IPS DF 19.7 (cell line): ENCODE measurements at places on chromosomes 1 and 21.

DNA sequence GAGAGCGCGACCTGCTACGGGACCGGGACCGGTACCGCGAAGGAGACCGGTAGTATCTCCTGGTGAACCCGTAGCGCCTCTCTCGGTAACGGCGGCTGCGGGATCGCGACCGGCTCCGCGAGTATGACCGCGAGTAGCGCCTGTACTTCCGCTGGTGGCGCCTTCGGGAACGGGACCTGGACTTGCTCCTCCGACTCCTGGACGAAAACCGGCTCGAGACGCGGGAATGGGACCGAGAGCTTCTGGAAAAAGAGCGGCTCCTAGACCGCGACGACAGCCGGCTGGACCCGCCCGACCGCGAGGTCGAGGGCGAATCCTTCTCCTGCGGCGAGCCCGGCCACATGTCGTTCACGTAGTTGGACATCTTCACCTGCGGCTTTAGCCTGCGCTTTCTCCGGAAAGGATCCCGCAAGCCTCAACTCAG lies 642 bp downstream of the RSRP1 start:
- DNase-seq = no peak

GRCh38 chr1:219075121-219075879 lies 98.4 kb upstream of the LYPLAL1 start:
- DNase-seq = no peak

DNA sequence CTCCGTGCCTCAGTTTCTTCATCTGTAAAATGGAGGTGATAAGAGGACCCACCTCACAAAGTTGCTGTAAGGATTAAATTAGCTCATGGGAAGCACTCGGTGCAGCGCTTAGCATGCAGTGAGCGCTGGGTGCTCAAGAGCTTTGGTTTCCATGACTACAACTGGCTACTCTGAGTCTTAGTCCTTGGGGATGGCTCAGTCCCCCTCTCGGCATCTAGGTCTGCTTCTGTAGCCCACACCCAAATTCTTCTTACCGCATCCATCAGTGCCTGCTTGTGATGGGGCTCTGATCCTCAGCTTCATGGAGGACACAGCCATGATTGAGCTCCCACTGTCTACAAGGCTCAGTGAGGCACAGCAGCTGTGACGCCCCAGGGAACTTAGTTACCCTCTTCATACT lies 159.0 kb downstream of the ACTL8 start:
- no peak for DNase-seq

- DNase-seq = no peak
These were observed 67.9 kb upstream of the PPM1J start for GRCh38 chr1:112783059-112783458.

- DNase-seq = no peak
These were observed 10.7 kb downstream of the YBX1 start for GRCh38 chr1:42692911-42693310.

- DNase-seq = no peak
These were observed 5.4 kb downstream of the PSEN2 start for GRCh38 chr1:226875641-226876295.

DNA sequence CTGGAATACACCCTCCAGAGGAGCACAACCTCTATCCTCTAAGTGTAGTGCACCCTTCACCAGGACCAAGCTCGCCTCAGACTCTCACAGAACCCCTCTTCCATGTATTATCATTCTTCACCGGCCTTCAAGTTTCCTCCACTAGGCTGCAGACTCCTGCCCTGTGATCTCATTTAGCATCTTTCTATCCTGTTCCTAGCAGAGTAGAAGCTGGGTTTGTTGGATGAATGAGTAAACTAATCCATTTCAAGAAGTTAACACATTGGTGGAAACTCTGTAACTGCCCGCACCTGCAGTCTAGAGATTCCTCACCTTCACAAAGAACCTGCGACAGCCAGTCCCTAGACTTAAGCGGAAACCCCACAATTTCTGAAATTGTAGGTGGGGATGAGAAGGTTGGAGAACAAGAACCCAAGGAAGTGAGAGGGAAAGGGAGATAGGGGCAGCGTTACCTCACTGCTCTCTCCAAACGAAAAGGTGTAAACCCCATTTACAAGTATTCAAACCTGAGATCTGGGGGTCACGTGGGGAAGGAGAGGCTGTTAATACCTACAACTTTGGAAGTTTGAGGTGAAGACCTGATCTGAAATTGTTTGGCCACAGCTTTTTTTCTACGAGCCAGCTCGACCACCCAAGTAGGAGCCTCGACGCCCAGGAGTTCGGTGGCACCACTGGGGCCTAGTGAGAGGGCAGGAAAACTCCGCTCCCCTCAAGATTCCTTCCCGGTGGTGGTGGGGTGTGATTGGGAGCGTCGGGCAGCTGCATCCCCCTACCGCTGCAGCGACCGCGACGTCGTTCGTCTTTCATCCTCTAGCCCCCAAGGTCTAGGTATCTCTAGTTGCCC lies 1.2 kb downstream of the PTPN14 start:
- no peak for DNase-seq

- DNase-seq = no peak
These were observed 709 bp downstream of the NECTIN4 start for GRCh38 chr1:161088587-161089110.

GRCh38 chr1:208159555-208160258 lies 84.5 kb downstream of the PLXNA2 start:
- DNase-seq = no peak

DNA sequence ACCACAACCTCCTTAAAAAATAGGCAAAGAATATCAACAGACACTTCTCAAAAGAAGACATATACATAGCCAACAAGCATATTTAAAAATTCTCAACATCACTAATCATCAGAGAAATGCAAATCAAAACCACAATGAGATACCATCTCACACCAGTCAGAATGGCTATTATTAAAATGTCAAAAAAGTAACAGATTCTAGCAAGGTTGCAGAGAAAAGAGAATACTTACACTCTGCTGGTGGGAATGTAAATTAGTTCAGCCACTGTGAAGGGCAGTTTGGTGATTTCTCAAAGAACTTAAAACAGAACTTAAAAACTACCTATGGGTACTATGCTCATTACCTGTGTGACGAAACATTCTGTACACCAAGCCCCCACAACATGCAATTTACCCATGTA lies 20.7 kb downstream of the CD1B start:
- no peak for DNase-seq

GRCh38 chr1:69744381-69744780 lies 176.7 kb downstream of the LRRC7 start:
- no peak for DNase-seq

DNA sequence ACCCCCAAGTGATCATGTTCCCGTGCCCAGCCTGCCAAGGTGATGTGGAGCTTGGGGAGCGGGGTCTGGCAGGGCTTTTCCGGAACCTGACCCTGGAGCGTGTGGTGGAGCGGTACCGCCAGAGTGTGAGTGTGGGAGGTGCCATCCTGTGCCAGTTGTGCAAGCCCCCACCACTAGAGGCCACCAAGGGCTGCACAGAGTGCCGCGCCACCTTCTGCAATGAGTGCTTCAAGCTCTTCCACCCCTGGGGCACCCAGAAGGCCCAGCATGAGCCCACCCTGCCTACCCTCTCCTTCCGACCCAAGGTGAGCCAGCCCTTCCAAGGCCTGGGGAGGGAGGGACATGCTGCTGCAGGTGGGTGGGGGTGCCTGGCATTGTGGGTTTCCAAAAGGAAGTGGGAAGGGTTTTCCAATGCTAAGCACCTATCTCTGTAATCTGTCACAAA lies 2.3 kb downstream of the TRIM46 start:
- DNase-seq = no peak

- no peak for DNase-seq
These were observed 1.5 kb upstream of the GPR137B start for GRCh38 chr1:236140705-236141446.

DNA sequence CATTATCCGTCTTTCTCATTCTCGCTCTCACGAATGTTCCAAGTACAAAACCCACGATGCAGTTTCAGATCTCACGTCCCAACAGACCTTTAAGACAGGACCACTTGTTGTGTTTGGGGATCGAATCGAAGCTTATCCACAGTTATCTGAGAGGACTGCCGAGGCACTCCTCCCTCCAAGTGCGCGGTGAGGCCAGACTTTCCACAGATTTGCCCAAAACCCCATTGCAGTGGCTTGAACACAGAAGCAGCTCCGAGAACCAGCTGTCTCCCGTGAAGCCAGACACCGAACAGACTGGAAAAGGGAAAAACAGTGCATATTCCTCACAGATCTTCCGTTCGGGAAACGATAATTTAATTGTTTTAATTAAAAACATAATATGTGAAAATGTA lies 46.5 kb upstream of the COL6A2 start:
- DNase-seq = no peak

GRCh38 chr1:3926956-3927355 lies 26.9 kb upstream of the C1orf174 start:
- no peak for DNase-seq

DNA sequence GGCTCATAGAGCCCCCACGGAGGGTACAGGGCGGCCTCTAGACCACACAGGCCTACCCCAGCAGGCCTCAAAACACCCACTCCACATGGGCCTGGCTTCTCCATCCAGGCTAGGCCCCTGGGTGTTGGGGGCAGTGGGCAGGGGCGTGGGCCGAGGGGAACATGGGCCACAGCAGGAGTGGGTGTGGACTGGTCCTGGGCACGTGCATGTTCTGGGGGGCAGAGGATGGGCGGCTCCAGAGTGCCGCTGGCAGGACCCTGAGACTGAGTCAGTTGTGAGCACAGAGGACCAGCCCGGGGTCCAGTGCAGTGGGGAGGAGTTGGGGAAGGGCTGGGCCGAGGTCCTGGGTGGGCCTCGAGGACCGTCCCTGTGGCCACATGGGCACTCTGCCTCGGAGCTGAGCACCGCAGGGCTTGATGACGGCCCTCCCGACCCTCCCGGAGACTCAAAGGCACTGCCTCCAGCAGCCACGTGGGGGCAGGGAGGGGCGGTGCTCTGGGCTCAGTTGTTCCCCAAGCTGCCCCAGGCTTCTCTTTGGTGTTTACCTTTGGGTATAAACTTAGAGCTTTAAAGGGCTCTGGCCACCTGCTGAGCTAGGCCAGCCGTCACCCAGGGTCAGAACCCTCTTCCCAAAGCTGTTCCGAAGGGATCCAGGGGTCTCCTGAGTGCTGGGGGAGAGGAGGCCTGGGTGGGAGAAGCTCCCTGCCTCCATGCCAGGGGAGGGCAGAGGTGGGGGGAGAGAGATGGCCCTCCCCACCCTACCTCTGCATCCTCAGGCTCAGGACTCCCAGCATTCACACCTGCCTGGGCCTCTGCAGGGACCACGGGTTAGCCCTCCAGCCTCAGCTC lies 79.9 kb downstream of the MORN1 start:
- DNase-seq = peak; percentile 47

DNA sequence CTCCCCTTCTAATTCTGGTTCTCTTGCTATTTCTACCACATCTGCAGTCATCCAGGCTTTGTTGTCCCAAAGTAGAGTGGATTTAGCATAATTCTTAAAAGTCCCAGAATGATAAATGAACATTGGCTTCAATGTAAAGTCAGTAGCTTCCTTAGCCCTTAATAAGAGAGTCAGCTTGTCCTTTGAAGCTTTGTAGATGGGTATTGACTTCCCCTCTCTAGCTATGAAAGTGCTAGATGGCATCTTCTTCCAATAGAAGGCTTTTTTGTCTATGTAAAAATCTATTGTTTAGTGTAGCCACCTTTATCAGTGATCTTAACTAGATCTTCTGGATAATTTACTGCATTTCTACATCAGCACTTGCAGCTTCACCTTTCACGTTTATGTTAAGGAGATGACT lies 181.4 kb upstream of the B3GALT2 start:
- no peak for DNase-seq

- no peak for DNase-seq
These were observed 73.3 kb downstream of the PLPP3 start for GRCh38 chr1:56505792-56506743.

GRCh38 chr1:214557952-214558735 lies 6.7 kb upstream of the PTPN14 start:
- DNase-seq = no peak

- no peak for DNase-seq
These were observed 84.4 kb downstream of the CD247 start for GRCh38 chr1:167433884-167434283.

DNA sequence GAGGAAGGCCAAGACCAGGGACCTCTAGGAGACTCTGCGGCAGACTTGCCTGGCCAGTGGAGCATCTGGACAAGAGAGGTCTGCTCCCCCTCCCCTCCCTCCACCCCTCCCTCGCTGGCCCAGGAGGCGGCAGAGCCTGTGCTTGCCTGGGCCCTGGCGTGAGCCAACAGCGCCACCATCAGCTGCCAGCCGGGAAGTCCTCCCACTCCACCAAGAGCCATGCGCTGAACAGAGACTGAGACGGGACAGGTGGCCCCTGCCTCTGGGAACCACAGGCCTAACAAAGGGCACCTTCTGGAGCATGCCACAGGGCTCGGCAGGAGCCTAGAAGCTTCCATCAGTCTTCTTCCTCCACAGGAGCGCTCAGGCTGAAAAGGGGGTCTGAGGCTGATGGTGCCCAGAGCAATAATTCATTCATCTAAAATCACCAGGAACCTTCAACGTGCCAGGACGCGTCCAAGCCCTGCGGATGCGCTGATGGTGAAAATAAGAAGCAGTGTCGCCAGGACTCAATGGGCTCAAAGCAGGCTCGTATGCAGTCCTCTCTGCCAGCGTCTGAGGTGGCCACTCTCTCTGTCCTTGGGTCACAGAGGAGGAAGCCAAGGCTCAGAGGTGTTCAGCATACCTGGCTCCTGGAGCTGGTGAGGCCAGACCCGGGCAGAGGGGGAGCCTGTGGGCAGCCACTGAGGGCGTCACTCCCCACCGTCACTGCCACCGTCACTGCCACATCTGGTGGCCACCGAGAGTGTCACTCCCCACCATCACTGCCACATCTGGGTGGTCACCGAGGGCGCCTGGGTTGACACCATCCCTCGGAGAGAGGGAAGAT lies 161.2 kb downstream of the NPHP4 start:
- DNase-seq = peak; percentile 80

DNA sequence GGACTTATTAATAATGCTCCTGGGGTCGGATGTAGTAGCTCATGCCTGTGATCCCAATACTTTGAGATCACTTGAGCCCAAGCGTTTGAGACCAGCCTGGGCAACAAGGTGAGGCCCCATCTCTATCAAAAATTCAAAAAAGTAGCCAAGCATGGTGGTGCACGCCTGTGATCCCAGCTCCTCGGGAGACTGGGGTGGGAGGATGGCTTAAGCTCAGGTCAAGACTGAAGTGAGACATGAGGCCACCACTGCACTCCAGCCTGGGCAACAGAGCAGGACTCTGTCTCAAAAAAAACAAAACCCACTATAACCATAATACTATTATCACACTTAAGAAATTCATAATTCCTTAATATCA lies 1.6 kb upstream of the DEGS1 start:
- no peak for DNase-seq

DNA sequence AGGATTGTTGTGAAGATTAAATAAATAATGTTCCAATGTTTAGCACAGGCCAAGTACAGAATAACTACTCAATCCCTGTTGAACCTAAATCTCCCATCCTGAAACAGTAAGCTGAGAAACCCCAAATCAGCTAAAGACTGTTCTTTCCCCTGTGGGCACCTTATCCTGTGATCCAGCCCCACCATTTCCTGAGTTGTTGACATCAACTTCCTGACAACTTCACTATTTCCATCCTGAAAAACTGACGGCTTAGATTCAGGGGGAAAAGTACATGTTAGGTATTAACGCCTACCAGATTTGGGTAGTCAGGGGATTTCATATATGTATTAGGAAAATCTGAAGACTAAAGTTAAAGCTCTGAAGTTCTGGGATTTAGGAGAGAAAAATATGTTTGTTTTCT lies 51.7 kb upstream of the PALMD start:
- DNase-seq = no peak
